Hepatic stellate cell (primary cell): ENCODE measurements at places on chromosomes 13 and 19.

- DNase-seq, result no peak
These were observed 8.7 kb downstream of the BRD4 start for GRCh38 chr19:15323496-15324235.

DNA sequence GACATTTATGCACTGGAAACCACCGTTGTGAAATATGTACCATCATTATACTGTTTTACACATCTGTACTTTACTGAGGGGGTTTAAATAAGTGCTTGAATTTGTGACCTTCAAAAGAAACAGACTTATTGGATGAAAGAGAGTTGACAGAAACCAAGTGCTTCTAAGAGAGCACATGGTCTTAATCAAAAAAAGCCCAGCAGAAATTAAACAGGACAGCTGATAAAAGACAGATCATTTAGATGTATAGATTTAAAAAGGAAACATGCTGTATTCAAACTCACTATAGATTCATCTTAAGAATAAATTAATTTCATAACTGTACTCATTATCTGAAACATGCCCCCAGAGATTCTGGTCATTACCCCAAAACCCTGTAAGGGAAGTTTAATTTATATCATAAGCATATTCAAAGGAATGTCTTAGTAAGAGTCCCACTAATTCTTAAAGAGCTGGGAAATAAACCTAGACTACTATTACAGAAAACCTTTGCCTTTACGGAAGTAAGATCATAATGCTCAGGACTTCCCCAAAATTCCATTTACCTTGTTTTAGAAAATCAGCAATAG lies 421.8 kb downstream of the DCT start:
- DNase-seq, result no peak

DNA sequence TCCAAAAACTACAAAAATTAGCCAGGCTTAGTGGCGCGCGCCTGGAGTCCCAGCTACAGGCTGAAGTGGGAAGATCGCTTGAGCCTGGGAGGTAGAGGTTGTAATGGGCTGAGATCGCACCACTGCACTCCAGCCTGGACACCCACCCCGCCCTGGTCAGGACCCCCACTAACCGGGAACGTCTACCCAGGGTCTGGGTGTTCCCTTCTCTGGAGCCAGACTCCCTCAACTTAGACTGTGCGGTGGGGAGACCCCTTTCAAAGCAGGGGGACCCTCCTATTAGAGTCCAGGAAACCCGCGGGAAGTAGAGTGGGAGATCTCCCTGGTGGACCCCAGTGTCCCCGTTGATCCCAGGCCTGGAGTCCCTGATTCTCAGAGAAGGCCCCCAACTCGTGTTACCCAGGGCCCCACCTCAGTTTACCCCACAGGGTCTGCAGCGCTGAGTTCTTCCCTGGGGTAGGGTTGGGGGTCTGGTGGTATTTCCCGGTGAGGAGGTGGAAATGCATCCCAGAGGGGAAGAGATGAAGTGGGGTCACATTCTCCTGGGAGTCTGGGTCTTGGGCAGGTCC lies 6.1 kb upstream of the ARRDC2 start:
- DNase-seq, result no peak

DNA sequence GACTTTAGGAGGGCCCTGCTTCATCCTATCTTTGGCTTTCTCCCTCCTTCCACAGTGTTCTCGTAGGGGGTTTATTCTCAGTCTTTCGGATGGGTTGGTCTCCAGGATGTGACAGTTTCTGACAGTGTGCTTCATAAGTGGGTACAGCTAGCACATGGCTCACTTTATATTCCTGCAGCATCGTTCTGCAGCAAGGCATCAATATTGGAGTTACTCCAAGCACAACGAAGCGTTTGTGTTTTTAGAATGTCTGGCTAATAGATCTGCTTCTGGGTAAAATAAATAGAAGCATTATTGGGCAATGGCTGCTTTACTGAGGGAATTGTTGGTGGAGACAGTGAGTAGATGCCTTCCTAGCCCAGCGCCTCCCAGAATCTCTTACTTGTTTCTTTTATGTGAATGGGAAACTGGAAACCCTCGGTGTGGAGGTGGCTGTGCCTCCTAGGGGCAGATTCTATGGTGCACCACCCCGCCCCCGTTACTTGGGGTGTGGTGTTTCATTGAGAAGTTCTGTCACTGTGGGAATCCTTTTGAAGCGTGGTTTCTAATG lies 2.0 kb downstream of the FARP1 start:
- DNase-seq, result peak; percentile 42

DNA sequence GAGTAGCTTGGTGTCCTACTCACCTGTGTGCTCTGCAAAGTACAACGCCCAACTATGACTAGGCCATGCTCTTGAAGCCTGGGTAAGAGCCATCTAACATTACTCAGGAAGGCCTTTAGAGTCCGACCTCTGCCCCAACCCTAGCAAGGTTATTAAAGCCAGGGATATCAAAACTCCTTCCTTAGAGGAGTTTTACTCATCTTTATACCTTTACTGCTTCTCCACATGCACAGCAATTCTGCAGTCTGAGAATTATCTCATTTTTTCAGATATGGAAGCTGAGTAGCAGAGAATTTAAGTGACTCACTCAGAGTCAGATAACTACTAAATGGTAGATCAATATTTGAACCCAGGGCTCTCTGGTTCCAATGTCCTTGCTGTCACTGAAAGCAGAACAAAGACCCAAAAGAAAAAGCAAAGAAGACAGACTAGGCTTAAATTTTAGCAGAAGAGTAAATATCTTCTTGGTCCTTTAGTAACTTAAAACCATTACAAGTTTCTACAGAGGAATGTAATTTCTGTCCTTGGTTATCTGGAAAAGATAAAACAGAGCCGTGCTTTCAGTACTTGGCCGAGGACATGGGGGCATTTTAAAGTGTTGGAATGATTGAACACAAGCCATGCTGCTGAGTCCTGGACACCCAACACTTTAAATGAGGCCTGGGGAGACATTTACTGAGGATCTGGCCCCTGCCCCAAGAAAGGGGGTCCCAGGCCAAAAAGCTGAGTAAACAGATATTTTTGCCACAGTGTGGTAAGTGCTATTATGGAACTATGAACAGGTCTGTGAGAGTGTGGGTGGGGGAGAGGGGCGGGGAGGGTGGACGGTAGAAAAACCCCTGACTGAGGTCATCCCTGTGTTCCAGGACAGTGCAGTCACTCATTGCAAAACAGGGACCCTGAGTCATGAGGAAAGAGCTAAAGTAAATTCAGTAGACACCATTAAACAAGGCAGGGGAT lies 18.4 kb upstream of the KPNA3 start:
- peak; percentile 13 for DNase-seq

DNA sequence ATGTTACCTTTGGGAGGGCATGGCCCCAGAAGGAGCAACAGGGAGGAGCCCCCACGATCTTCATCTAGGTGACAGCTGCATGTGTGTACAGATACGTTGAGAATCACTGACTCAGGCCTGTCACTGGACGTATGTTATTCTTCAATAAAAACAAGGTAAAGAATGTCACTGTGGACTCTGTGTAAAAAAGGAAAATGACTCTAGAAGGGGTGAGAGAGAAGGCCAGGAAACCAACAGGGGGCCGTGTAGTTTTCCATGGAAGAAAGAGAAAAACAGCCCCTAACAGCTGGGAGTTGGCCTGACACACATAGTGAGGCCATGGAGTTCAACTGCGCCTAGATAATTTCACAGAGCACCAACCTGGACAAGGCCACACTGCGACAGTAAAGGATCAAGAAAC lies 1.9 kb upstream of the LYPD3 start:
- no peak for DNase-seq

DNA sequence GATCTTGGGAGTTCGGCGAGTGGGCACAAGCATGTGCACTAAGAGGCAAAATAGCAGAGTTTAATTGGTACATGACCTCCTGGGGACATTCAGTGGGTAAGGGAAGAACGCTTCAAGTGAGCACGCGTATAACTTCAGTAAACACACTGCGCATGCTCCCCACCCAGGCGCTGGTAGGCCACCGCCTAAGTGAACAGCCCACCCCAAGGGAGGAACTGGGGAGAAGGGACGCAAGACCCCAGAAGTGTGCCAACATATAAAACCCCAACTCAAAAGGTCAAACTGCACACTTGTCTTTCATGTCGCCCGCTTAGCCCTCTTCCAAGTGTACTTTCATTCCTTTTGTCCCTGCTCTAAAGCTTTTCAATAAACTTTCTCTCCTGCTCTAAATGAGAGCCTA lies 10.5 kb upstream of the NTN5 start:
- DNase-seq, result peak; percentile 26

- DNase-seq, result no peak
These were observed 148.6 kb upstream of the ATXN8OS start for GRCh38 chr13:69959046-69959445.

GRCh38 chr19:41930926-41931592 lies 2.8 kb upstream of the ERFL start:
- no peak for DNase-seq

DNA sequence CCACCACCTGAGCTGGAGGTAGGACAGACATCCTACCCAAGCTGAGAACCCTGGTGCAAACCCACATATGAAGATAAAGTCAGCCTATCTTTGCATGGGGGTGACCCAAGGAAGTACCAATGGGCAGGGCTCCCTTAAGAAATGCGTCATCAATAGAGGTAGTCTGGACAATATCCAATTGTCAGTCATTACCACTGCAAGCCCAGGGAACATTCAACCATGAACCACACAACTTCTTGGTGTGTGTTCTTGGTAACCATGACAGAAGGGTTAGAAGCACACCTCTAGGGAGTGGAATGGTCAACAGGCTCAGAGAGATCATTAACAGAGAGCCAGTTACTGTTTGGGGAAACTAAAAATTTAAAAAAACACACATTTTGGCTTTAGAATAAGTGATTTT lies 34.7 kb upstream of the DOCK9 start:
- DNase-seq, result no peak

DNA sequence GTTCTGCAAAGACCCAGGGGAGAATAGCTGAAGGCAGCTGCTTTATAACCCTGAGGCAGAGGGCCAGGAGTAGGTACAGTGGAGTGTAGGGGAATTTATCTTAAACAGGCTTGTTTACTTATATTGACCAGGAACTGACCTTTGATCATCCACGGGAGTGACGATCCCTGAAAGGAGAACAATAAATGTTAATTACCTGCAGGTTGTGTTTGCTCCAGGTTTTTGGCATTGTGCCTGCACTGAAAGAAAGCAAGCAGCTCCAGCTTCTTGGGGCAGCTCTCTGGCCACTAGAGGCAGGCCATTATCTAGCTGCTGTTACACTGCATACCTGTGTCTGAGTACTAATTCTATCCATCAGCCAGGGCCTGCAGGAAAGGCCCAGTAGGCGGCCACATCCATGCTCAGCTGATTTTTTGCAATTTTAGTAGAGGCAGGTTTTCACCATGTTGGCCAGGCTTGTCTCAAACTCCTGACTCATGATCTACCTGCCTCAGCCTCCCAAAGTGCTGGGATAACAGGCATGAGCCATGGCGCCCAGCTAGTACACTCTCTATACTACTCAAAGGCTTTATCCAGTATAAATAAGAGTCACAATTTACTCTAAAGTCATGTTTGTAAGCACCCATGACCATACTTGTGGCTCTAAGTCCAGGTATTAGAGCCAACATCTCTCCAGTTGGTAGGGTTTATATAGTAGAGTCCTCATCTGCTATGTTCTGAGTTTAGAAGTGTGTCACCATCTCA lies 8.5 kb upstream of the ZNF91 start:
- no peak for DNase-seq

DNA sequence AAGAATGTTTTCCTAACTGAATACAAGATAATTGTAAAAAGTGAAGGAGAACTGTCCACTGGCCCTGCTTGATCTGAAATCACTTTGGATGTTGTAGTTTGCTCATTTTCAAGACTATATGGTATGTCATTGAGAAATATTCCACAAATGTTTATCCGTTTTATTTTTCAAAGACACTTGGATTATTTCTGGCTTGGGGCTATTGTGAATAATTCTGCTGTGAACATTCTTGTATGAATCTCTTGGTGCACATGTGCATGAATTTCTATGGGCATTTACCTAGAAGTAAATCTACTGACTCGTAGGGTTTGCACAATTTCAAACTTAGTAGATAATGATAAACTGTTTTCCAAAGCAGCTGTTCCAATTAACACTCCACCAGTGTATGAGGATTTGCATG lies 8.6 kb downstream of the RXFP2 start:
- DNase-seq, result no peak

DNA sequence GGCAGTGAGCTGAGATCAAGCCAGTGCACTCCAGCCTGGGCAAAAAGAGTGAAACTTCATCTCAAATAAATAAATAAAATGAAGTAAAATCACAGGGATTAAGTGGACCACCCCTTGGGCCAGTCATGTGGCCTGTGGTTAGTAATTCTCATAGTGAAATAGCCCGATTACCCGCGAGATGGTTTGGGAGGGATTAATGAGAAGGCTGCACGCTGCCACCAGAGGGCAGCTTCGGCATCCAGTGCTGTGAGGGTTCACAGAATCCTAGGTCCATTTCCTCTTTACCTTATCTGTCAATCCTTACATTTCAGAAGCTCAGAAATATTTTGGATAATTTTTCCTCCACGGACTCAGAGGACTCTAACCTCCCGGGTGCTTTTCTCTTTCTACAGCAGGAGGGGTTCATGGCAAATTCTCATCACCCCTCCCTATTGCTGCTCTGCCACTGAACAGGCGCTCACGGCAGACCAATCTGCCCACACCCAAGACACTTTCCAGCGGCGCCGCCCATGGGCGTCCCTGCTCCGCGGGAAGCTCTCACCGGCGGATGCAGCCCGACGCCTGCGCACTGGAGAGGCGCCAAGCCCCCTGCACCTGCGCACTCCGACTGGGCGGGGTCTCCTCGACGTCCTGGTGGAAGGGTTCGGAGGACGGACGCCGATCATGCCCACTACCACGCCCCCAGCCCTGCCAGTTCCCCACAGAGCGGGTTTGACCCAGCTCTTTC lies 11.0 kb downstream of the ZNF835 start:
- DNase-seq, result no peak

DNA sequence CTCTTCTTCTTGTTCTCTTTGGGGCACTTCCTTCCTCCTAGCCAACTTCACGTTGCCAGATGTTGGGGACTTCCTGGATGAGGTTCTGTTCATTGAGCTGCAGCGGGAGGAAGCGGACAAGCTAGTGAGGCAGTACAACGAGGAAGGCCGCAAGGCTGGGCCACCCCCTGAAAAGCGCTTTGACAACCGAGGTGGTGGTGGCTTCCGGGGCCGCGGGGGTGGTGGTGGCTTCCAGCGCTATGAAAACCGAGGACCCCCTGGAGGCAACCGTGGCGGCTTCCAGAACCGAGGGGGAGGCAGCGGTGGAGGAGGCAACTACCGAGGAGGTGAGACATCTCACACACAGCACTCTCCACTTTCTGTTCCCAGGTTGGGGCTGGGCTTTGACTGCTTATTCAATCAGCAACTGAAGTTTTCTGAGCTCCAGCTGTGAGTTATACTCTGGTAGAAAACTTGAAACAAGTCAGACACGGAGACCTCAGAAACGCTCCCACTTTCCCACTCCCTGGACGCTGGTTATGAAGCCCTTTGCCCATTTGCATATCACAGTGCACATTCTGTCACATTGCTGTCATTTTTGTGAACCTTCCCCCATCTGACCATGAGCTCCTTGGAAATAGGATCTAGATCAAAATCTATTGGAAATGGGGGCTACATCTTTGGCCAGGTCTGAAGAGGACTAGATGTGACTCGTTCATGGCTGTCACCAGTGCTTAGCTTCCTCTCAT lies 7.2 kb upstream of the CCDC97 start:
- DNase-seq, result no peak
